Stimulated activated CD4-positive, alpha-beta T cell treated with anti-CD3 and anti-CD28 coated beads, Interleukin-4, amount 100 ng/mL, for 48 hours (primary cell): ENCODE measurements at places on chromosomes 6 and 20.

DNA sequence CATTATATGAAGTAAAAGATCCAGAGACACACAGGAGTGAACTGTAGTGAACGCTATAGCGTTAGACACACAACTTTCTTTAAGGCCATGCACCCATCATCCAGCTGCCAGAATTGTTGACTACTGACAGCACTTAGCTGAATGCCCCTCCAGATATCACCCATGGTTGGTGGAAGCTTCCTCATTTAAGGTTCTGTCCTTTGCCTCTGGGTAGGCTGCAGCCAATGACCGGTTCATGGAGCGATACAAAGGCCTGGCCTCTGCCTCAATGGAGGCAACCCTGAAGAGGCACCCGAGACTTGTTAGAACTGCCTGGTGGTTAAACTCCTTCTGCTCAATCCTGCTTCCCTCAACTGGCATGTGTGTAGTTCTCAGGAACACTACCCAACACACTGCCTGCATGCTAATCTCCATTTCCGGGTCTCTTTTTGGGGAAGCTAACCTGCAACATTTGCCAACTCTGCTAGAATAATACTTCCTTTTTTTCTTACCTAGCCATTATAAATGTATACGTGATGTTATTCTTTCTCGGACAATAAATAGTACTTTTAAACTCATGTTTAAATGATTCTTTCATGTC, 49.8 kb upstream of the THEMIS start:
- no peak for DNase-seq

DNA sequence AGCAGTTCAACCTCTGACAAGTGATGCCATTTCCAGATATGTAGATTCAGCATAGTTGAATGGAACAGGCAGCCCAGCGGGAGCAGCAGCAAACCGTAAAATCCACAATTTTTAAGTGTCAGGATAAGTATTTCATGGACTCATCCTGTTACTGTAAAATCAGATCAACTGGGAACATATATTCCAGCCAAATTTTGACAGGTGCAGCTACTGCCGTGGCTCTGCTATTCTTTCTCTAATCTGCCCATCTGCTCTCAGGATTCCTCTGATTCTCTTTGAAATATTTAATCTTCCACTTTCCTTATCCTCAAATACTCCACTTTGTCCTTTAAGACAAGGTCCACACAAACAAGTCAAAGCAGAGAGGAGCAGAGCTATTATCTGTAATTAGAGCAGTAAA, 245.4 kb upstream of the ASCC3 start:
- DNase-seq = no peak

- no peak for DNase-seq
Observed at GRCh38 chr6:26053992-26054780, 33.0 kb upstream of the HFE start.

GRCh38 chr6:37381579-37381978, 27.8 kb downstream of the RNF8 start:
- no peak for DNase-seq

- DNase-seq = no peak
Observed at GRCh38 chr6:30500421-30501355, 11.4 kb downstream of the HLA-E start.

GRCh38 chr6:159395609-159396008, 226.4 kb downstream of the FNDC1 start:
- no peak for DNase-seq

GRCh38 chr6:74805916-74806696, 399.7 kb downstream of the COL12A1 start:
- DNase-seq = no peak

- DNase-seq = no peak
Observed at GRCh38 chr6:74113901-74114300, 417.9 kb downstream of the CD109 start.

- no peak for DNase-seq
Observed at GRCh38 chr6:166958926-166959861, 2.8 kb upstream of the RNASET2 start.

GRCh38 chr6:108561742-108562502, 1.2 kb downstream of the FOXO3 start:
- no peak for DNase-seq

- peak; percentile 54 for DNase-seq
Observed at GRCh38 chr20:4613718-4614620, 107.7 kb upstream of the PRND start.

GRCh38 chr20:8608470-8608869, 460.4 kb upstream of the PLCB4 start:
- DNase-seq = no peak

- DNase-seq = no peak
Observed at GRCh38 chr20:37270576-37271420, 9.2 kb upstream of the GHRH start.

GRCh38 chr6:107535626-107536025, 45.7 kb downstream of the SOBP start:
- DNase-seq = no peak

DNA sequence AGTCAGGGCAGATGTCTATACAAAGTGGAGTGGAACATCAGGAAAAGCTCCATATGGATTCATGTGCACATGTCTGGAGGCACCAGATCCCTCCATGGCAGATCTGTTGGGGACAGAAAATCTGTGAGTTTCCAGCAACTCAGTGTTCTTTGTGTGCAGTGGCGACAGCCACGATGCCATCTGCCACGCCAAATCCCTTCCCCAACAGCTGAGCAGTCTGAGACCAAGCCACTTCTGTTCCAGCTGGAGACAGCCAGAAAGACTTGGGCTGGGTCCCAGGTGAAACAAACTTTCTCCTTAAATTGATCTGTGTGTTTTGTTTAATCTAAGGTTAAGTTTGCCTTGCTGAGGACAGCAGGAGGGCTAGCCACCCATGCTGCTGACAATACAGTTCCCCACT, 22.9 kb downstream of the FKBP1A start:
- DNase-seq = no peak

- DNase-seq = no peak
Observed at GRCh38 chr6:37039958-37040357, 34.5 kb downstream of the FGD2 start.

GRCh38 chr6:165713845-165714466, 50.9 kb upstream of the PDE10A start:
- no peak for DNase-seq

GRCh38 chr20:25696371-25697131, at the start of gene ZNF337:
Gene ZNF337 (minus strand): TSS chr20:25696853. CDS start chr20:25686417, 10,436 bp downstream.
- DNase-seq = peak; percentile 93

DNA sequence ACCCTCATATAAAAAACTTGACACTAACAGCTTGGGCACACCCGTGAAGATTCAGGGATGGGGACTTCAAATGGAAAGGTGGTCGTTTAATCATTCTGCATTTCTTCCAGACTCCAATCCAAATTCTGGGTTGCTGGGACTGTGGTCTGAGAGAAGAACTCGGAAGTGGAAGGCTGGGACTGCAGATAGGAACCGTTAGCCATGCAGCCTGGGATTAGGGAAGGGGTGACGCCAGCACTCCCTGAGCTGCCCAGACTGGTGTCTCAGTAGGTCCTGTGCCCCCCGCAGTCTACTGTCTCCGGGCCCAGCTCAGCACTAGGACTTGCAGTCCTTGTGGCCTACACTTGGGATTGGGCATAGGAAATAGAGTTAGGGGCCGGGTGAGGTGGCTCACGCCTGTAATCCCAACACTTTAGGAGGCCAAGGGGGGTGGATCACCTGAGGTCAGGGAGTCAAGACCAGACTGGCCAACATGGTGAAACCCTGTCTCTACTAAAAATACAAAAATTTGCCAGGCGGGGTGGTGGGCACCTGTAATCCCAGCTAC, 511 bp upstream of the CLIC1 start:
- no peak for DNase-seq

GRCh38 chr6:21461844-21462518, 131.6 kb upstream of the SOX4 start:
- DNase-seq = no peak

- DNase-seq = no peak
Observed at GRCh38 chr6:53179961-53180651, 31.5 kb upstream of the GCM1 start.

- no peak for DNase-seq
Observed at GRCh38 chr20:44022464-44022863, 107.8 kb downstream of the TOX2 start.

GRCh38 chr6:106752641-106753040, 123.3 kb downstream of the QRSL1 start:
- DNase-seq = no peak

GRCh38 chr6:150634176-150634963, 34.7 kb downstream of the PLEKHG1 start:
- no peak for DNase-seq

GRCh38 chr6:51077821-51078518, 259.3 kb downstream of the TFAP2B start:
- no peak for DNase-seq

GRCh38 chr6:145731447-145731846, 3.9 kb downstream of the EPM2A start:
- no peak for DNase-seq

- DNase-seq = no peak
Observed at GRCh38 chr20:25014816-25015215, 22.3 kb upstream of the APMAP start.

DNA sequence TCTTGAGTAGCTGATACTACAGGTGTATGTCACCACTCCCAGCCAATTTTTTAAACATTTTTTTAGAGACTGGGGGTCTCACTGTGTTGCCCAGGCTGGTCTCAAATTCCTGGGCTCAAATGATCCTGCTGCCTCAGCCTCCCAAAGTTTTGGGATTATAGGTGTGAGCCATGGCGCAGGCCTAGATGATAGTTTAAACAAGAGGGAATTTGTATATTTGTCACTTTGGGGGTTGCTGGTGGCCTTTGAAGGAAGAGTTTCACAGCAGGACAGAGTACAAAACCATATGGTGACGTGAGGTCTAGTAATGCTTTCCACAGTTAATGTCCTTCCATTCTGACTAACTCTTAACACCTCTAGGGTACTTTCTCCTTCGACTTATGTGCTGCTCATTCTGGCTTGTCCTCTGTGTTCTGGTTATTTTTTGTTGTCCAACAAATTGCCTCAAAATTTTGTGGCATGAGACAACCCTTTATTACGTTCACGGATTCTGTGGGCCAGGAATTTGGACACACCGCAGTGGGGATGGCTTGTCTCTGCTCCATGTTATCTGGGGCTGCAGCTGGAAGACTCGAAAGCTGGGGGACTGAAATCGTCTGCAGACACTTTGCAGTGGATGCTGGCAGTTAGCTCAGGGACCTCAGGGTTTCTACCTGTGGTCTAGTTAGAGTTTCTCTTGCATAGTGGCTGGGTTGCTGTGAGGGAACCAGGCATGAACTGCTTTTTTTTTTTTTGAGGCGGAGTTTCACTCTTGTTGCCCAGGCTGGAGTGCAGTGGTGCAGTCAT, 23.0 kb upstream of the IER3 start:
- DNase-seq = no peak

GRCh38 chr6:144500892-144501291, 215.8 kb downstream of the UTRN start:
- DNase-seq = no peak

GRCh38 chr6:12068899-12069557, 56.9 kb downstream of the HIVEP1 start:
- DNase-seq = no peak

DNA sequence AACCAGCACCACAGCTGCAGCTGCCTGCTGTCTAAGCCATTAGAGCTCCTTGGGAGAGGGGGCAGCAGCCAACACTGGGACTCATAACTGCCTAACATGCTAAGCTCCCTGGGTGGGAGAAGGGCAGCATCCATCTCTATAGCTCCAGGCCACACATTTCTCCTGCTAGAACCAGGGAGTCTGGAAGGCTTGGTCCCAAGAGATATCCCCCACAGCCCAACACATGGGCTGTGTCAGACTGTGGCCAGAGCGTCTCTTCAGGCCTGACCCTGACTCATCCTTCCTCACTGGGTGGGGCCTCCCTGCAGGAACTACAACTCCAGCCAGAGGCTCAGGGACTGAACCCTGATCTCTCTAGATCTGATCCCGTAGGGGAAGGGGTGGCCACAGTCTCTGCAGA, 411.1 kb downstream of the HDGFL1 start:
- DNase-seq = no peak

- DNase-seq = no peak
Observed at GRCh38 chr20:49510562-49511122, 28.2 kb upstream of the KCNB1 start.

DNA sequence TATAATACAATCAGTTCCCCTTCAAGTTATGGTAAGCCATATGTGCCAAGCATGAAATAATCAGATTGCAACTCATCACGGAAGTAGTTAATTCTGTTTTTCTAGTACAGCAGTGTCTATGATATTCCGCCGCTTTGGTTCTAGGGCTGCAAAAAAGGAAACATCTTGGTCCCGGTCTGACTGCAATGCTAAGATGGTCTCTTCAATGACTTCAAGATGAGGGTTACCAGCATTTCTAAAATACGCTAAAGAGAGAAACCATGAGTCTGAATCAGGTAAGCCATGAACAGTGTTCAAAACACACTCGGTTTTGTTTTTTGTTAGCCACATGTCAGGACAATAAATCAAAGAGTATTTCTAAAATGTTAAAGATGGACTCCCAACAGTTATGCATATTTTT, 3.2 kb upstream of the ANKRD60 start:
- DNase-seq = no peak

DNA sequence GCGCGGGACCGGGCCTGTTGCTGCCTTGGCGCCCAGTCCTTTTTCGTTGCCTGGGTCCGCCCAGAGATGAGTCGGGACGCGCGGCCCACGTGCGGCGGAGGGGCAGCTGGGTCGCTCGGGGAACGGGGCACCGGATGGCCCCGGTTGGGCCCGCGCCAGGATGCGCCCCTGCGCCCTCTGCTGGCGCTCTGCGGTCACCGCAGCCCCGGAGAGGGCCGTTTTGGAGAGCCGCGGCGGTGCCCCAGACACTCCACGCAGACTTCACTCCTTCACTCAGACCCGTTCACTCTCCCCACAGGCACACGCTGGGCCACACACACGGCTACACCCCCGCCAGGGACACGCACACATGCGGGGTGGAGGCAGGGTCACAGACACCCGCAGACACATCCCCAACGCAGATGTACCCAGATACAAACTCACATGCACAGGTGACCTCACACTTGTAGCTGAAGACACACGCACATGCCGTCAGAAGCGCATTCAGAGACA, 38.8 kb downstream of the SRC start:
- peak; percentile 52 for DNase-seq

DNA sequence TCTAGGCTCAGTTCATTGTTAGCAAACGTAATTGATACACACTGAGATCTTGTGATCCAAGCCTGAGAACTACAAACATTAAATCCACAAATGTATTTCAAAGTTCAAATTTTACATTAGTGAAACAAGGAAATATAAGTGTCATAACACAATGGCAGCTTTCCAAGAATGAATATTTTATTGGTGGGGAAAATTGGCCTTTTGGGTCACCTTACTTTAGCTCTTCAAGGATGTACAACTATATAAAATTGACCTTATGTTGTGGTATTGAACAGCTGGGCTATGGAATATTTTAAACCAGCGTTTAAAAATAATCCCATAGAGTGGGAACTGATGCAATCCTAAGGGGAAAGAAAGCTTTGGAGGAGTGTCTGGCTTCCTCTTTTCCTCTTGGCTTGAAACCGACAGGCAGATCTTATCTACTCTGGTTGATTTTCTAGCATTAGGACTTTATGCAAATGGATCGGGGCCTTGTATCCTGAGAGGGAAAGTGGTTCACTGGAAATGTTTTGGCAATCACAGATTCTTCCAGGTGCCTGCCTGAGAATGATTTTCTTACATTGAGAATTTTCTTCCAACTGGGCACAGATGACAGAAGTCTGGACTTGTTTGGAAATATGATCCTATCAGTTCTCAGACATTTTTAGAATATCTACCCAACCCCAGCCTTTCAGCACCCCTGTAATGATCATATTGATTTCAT, 184.8 kb upstream of the ECI2 start:
- DNase-seq = no peak
